ENCODE measurements at places on chromosomes 1 and 21.

DNA sequence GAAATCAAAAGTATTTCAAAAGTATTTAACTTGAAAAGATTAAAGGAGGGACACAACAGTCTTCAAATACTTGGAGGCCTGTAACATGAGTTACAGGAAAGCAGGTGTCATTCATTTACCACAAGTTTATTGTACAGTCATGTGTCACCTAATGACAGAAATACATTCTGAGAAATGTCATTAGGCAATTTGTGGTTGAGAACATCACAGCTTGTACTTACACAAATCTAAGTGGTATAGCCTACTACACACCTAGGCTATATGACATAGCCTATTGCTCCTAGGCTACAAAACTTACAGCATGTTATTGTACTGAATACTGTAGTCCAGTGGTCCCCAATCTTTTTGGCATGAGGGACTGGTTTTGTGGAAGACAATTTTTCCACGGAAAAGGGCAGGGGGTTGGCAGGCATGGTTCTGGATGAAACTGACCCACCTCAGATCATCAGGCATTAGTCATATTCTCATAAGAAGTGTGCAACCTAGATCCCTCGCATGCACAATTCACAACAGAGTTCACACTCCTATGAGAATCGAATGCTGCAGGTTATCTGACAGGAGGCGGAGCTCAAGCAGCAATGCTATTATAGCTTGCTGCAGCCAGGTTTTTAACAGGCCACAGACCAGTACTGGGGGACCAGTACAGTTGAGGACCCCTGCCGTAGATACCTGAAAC lies 25.0 kb upstream of the PHTF1 start:
- no peak for DNase-seq

DNA sequence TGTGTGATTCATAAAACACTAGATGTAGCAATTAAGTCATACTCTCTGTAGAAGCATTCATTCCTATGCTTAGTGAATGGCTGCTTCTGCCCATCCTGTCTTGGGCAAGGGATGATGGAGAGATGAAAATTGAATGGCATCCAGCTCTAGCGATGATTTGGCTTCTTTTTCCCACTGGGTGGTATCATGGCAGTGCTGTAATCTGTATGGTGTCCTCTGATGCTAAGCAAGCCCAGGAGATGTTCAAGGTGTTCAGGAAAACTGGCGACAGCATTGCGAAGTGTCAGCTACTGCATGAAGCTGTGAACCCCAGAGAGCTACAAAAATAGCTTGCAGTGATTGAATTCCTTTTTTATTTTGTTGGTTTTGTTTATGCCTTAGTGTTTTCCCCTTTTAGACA lies 48.9 kb upstream of the LEPR start:
- no peak for DNase-seq

DNA sequence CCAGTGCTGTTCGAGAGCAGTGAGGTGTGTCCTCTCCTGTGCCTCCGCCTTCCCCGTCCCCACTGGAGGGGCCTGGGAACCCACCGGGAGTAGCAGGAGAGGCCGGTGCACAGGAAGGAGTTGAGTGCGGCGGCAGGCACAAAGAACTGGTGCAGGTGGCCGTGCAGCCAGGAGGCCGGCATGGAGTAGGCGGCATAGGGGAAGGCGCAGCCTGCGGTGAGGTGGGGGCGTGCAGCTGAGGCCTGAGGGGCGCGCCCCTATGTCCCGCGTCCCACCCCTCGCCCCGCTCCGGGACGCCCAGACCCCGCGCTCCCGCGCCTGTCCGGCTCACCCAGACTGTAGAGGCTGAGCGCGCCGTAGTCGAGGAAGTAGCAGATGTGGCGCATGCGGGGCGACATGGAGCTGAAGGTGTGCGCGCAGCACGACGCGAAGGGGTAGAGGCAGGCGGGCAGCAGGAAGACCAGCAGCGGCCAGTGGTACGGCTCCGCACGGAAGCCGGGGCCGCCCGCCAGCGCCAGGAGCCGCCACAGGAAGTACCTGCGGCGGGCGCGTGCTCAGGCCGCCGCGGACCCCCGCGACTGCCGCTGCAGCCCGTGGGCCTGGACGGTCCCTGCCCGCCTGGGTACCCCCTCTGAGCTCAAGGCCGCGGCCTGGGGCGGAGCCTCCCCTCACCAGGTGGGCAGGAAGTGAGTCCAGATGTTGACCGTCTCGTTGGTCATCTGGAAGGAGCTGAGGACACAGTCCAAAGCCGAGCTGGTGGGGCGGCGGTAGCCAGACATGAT lies 2.2 kb downstream of the PAQR6 start:
- no peak for DNase-seq

DNA sequence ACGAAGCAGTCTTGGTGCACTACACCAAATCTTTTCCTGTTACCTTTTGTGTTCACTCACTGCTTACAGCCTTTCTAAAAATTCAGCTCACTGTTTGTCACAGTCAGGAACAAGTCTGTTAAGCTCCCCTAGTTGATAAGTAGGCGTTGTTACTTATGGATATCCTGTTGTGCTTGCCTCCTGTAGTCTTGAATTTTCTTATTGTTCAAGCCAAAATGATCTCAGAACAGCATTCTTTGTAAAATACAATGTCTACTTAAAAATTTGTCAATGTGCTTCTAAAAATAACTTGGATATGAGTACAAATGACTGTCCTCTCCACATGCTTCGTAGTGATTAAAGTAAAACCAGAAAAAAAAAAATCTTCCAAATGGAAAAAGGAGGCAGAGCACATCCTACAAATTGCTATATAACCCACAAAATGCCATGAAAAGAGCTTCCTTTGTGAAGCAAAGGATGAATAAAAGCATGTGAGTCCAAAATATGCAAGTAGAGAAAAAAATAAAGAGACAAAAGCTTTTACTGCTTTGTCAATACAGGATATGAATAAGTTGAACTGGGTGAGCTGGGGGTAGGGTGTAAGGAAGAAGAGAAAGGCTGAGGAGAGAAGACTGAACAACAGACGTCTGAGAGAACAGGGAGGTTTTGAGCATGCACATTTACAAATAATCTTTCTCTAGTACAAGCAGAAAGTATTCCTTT lies 228.9 kb upstream of the ADGRL4 start:
- no peak for DNase-seq

DNA sequence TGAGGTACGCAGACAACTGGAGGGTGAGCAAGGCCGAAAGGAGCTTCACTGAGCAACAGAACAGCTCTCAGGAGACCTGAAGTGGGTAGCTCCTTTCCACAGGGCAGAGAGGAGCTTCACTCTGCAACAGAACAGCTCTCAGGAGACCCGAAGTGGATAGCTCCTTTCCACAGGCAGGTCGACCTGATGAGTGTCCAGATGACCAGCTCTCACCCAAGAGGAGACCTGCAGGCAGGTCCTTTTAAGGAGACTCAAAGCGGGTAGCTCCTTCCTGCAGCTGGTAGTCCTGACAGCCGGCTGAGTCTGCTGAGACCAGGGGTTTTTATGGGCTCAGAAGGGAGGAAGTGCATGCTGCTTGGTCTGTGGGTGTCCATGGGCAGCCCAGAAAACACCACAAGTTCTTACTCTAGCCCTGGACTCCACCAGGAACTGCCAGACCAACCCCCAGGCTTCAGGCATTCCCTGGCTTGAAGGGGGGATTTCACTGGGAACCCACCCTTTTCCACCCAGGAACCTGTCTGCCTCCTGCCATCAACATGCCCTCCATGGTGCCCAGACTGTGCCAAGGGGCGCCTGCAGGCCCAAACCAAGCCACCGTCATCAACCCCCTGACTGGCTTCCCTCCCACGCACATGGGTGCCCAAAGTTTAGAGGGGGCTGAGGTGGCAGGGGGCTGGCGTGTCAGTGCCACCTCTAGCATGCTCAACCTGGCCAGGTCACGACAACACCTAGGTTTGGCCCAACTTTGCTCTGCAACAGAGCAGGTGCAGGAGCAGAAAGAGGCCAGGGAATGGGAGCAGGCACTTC lies 43.6 kb downstream of the ZBTB8OS start:
- DNase-seq: no peak

DNA sequence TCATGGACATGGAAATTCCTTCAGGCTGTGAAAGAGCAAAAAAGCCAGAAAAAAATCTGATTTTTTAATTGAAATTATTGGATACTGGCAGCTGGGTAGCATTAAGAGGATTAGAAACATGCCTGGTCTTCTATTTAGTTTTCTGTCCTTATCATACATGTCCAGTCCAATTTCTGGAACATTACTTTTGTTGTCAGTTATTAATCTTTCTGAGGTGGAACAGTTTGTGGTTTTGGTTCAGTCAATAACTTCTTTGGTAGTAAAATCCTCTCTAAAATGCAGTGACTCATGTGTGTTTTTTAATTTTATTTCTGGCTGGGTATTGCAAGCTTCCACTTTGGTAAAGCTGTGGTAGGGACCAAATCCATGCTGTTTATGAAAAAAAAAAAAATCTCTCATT lies 687.0 kb upstream of the ADGRL2 start:
- no peak for DNase-seq

GRCh38 chr1:109490029-109490933 lies 3.6 kb upstream of the CYB561D1 start:
- peak; percentile 67 for DNase-seq

DNA sequence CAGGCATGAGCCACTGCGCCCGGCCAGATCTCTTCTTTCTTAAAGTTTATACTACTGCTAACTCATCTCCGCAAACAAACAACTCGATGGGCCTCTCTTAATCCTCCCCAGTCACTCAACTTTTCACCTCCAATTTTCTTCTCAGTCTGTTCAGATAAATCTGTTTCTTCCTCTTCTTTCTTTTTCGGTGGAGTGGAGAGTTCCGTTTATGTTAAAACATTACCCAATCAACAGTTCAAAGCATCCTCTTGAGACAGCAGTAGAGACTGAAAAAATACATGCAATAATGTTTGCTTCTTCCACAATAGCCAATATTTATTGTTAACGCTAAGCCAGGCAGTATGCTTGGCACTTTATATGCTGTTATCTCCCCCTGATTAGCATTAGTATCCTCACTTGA lies 1.4 kb upstream of the ANKRD13C start:
- no peak for DNase-seq

- no peak for DNase-seq
These were observed 28.4 kb downstream of the CLIC4 start for GRCh38 chr1:24773618-24774017.

GRCh38 chr1:21257431-21258135 lies 32.7 kb downstream of the ECE1 start:
- DNase-seq: no peak

DNA sequence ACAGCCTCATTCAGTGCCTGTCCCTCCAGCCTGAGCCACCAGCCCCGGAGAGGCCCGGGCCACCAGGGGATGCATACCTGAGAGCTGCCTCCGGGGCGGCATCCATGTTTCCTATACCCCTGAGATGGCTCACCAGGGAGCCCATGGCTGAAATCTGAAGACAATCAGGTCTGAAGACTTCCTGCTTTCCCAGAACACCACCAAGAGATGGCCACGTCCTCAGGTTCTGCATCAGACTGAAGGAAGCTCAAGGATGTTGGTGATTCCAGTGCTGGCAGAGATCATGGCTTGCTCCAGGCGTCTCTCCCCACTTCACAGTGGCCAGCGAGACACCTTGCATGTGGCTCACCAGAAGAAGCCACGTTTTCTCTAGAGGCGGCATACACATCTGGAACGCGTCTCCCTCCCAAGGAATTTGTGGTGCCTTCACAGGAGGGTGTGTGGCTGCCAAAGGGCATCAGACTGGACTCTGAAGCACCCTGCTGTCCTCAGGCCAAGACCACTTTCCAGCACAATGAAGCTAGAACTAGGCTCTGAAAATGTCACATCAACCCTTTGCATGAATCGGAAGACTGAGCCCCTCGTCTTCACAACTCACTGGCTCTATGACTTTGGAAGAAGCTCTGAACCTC lies 170.7 kb upstream of the IRF2BP2 start:
- no peak for DNase-seq

DNA sequence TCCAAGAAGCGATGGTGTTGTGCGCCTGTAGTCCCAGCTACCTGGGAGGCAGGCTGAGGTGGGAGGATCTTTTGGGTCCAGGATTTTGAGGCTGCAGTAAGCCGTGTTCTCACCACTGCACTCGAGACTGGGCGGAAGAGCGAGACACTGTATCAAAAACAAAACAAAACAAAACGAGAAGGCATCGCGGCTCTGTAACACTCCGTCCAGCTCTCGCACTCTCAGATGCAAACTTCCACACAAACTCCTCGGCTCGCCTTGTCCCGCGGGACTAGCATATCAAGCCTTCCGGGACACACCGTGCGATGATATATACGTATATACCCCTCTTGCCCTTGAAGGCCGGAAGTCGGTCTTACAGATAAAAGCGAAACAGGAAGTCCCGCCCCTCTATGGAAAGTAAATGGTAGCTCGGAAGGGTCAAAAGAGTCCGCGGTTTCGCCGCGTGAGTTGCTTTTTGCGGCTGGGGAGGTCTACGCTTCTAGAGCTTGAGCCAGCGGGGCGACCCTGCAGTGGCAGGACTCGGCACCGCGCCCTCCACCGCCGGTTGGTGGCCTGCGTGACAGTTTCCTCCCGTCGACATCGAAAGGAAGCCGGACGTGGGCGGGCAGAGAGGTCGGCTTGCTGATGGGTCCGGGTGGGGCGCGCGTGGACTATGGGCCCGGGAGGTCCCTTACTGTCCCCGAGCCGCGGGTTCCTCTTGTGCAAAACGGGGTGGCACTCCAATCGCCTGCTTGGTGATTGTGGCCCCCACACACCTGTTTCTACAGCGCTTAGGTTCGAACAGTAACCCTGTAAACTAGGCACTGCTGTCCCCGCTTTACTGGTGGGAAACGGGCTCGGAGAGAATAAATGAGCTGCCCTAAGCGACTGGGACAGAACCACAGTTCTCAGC lies at the start of gene COA6:
COA6 (plus strand) TSS at position 393 of the 895 bp plus-strand sequence; CDS start at position 404, 11 bp downstream.
- peak; percentile 89 for DNase-seq

- no peak for DNase-seq
These were observed 36.4 kb downstream of the OLFML2B start for GRCh38 chr1:161987303-161987702.

GRCh38 chr1:21913258-21913657 lies 23.9 kb downstream of the HSPG2 start:
- no peak for DNase-seq

GRCh38 chr1:14611792-14612191 lies 13.3 kb downstream of the KAZN start:
- DNase-seq: no peak

GRCh38 chr1:204872262-204872881 lies 1.7 kb downstream of the NFASC start:
- no peak for DNase-seq

DNA sequence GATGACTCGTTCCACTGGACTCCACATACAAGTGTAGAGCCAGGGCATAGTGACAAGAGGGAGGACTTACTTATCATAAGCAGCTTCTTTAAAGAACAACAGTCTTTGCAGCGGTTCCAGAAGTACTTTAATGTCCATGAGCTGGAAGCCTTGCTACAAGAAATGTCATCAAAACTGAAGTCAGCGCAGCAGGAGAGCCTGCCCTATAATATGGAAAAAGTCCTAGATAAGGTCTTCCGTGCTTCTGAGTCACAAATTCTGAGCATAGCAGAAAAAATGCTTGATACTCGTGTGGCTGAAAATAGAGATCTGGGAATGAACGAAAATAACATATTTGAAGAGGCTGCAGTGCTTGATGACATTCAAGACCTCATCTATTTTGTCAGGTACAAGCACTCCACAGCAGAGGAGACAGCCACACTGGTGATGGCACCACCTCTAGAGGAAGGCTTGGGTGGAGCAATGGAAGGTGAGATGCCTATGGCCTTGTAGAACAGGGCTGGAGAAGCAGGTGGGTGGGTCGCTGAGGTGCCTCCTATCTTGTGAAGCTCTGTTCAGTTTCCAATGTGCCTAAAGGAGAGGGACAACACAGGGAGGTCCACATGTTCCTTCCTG lies 12.1 kb downstream of the MIA3 start:
- DNase-seq: no peak

- DNase-seq: no peak
These were observed 8.7 kb downstream of the TENT5B start for GRCh38 chr1:27003745-27004470.
